ENCODE measurements at places on chromosomes 7 and 10.

- no peak for DNase-seq
Measured at GRCh38 chr7:33547880-33548279, 357.5 kb upstream of the BMPER start.

- DNase-seq = peak; percentile 29
Measured at GRCh38 chr7:81410471-81411117, 359.3 kb downstream of the HGF start.

GRCh38 chr7:70714506-70715038 is 417.4 kb upstream of the GALNT17 start:
- DNase-seq = no peak

GRCh38 chr10:111112333-111112732 is 35.5 kb downstream of the ADRA2A start:
- no peak for DNase-seq

DNA sequence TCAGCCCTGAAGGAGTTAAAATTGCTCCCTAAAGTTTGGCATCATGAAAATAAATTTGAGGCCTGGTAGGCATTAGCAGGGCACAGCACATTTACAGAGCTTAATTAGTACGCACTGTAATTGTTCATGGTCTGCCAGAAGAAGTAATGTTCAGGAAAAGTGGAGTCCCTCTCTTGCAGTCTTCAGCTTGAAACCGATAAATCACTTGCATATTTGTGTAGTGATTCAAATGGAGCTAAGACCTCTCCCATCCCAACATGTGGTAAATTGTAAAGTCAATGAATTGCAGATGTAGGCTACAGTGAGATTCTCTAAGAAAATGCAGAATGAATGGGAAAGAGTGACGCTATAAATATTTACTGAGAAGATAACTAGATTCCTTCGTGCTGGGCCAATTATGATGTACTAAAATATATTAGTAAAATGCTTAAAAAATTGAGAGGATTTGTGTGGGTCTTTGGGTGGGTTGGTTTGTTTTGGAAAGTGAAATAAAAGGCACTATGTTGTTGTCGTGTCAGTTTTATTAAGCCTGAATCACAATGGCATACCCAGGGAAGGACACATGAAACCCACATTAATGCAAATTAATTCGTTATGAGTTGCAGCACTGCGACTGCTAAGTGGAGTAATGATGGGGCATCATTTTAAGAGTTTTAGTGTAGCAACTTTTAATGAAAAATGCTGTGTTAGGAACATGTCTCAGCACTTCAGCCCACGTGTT is 8.4 kb downstream of the TCF7L2 start:
- peak; percentile 11 for DNase-seq

DNA sequence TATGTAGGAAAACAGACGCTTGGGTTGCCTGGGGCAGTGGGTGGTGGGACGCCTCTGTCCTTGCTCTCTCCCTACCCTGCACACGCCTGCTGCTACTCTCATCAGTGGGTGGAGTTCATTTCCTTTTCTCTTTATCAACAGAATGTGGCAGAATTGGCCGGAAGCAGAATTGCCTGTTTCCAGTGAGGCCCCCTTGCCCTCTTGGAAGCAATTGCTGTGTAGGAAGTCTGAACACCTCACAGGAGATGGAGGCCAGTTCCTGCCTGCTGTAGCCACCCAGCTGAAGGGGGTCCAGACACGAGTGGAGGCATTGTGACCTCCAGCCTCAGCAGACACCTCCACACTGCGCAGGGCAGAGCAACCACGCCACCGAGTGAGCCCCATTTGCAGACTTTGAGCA is 331.6 kb upstream of the ZNF32 start:
- no peak for DNase-seq

GRCh38 chr10:76786504-76787072 is 851.0 kb downstream of the KCNMA1 start:
- DNase-seq = no peak

DNA sequence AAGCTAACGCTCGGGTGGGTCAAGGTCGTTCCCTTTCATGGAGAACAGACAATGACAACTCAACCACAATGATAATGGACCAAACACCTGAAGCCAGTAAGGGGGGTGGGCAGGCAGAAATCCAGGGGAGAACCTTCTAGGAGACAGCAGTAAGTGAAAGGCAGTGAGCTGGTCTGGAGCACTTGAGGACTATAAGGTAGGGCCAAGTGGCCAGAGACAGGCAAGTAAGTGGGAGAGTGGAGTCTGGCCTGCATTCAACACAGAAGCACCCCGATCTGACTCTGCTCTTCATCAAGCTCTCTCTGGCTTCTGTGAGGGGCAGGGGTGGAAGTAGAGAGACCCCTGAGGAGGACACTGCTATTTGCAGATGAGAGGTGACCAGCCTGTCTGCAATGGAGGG is 7.7 kb upstream of the IKZF1 start:
- no peak for DNase-seq

DNA sequence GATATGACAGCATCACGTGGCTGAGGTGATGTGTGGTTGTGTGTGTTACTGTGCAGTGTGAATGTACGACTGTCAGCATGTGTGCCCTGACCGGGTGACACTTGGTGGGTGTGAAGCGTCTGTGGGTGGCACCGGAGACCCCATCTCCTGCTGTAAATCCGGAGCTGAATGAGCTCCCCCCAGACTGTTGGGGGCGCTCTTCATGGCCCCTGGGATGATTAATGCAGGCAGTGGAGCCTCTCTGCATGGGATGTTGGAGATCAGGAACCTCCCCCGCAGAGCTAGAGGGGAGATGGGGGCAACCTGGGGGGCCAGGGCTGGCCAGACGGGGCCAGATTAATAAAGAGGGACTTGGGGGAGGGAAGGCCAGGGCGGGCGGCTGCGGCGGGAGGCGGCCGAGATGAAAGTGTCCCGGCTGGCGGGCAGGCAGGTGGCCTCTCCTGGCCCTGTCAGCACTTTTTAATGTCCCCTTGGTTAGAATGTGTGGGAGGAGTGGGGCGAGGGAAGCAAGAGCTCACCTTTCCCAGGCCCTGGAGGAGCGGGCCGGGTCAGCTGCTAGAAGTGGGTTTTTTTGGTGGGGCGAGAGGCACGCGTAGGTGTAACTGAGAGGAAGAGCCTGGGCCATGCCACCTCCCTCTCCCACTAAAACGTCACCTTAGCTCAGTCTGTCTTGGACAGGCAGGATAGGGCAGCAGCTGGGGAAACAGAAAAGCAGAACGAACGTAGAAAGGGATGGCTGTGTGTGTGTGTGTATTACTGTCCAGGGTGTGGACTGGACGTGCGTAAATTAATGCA is 34.1 kb downstream of the HIF1AN start:
- peak; percentile 82 for DNase-seq

DNA sequence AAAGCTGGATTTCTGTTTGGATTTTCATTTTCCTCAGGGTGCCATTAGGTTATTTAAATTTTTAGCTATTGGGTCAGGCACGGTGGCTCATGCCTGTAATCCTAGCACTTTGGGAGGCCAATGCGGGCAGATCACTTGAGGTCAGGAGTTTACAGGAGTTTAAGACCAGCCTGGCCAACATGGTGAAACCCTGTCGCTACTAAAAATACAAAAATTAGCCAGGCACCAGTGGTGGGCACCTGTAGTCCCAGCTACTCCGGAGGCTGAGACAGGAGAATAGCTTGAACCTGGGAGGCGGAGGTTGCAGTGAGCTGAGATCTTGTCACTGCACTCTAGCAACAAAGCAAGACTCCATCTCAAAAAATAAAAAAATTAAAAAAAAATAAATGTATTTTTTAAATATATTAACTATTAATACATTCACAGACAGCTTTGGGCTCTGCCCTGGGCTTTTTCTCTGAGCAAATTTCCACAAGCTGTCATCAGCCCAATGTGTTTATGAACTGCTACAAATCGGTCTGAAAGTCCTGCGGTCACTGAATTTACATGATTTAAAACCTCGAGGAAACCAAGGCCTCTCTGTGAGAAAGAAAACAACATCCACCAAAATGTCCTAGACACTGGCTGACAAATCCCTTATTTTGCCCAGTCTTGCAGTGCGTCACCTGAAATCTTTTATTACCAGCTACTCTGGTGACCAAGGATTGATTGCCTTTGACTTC is 19.2 kb upstream of the PLEKHS1 start:
- DNase-seq = no peak
